ENCODE measurements at places on chromosomes 11 and 22.

- no peak for DNase-seq
Measured at GRCh38 chr11:72336163-72336562, 92.2 kb upstream of the PHOX2A start.

DNA sequence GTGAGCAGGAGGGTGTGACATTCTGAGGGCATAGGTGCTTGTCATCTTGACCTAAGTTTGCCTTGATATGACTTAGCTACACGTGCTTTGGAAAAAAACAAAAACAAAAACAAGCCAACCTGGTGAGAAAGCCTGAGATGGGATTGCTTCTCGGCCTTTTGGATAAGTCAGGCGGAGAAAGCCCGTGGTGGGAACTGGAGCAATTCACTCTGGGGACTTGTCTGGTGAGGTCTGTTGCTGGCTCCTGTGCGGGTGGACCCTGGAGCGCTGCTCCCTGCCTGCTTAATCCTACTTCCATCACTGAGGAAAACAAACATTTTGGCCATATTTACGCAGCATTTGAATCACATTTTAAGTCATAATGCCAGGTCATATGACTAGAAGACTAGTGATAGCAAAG lies 100.3 kb downstream of the SNX19 start:
- DNase-seq = no peak

GRCh38 chr11:614623-615503 lies 887 bp downstream of the IRF7 start:
- DNase-seq = no peak

DNA sequence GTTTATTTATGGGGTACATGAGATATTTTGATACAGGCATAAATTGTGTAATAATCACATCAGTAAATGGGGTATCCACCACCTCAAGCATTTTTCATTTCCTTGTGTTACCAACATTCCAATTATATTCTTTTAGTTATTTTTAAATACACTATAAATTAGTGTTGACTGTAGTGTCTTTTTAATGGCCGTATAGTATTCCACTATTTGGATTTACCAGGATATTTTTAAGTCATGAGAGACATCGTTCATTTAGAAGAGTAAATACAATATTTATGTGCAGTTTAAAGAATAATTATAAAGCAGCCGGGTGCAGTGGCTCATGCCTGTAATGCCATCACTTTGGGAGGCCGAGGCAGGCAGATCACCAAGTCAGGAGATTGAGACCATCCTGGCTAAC lies 6.2 kb upstream of the SPI1 start:
- DNase-seq = no peak

DNA sequence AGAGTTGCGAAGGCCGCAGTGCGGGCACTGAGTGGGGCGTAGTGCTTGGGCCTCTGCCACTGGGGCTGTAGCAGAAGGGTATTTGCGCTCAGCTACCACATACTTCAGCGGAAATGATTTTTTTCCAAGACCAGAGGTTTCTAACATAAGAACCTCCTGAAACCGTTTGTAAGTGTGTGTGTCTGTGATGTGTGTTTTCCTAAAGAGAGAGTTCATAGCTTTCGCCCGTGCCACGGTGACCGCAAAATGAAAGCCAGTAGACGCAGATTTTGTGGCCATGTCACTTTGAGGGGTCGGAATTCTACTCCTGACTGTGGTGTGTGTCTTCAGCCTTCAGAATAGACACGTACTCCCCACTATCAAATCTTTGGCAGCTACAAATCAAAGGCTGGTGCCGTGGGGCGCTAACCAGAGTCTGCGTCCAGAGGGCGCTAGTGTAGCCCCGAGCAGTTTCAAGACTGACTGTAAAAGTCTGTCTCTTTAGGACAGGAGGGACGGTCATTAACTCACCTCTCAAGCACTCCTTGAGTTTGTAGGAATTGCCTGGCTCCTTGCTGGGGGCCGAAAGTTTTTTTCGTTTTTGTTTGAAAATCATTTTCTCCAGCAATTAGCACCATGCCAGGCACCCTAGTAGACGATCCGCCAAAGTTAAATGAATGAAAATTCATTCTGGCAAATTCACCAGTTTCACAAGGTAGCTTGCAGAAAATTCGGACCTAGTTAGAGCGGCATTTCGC lies 2.5 kb upstream of the CALCA start:
- DNase-seq = peak; percentile 25

- DNase-seq = no peak
Measured at GRCh38 chr11:332651-333480, 12.2 kb upstream of the IFITM3 start.

DNA sequence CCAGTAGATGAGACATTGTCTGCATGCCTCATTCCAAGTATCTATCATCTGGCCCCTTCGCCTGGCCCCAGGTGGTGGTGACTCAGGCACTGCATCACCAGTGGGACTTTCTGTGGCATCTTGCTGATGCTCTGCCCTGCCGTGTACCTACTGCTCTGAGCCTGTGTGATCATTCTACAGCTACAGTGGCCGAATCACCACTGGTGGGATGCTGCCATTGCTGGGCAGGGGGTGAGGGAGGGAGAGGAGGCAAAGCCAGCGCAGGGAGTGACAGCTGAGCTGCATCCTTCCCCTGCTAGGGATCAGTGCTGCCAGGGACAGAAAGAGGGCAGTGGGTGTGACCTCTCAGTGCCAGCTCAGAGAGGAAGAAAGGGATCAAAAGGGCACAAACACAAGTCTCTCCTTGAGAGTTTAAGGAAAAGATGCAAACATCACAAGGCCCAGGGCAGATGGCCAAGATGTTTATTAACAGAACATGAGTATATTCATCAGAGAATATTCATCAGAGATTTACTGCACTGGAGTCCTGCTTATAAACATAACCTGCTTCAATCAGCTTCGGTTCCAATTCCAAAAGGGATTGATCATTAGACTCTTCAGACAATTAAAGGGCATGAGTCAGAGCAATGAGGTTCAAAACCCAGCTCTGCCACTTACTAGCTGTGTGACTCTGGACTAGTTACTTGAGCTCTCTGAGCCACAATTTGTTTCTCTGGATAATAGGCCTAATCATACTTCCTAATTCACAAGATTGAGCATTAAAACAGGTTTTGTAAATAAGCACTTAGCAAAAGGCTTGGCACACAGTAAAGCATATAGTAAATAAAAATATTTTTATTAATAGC lies 109.8 kb downstream of the NAT10 start:
- peak; percentile 48 for DNase-seq

- DNase-seq = no peak
Measured at GRCh38 chr22:27976586-27976985, 57.5 kb upstream of the PITPNB start.

DNA sequence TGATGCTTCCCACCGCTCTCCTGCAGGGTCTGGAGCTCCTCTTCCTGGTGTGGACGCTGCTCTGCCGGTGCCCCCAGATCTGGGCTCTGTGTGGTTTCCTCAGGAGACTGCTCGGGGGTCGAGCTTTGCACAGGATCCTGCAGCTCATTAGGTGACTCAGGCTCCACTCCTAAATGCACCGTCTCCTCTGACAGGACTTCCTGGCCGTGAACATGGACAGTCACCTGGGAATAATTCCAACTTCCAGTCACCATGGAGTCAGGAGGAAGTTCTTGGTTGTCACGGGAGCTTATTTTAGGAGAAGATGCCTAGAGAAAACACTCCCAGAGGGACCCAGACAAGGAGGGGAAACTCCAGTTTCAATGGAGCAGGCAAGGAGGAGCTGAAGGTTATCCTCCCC lies 11.9 kb downstream of the ZNF202 start:
- no peak for DNase-seq

DNA sequence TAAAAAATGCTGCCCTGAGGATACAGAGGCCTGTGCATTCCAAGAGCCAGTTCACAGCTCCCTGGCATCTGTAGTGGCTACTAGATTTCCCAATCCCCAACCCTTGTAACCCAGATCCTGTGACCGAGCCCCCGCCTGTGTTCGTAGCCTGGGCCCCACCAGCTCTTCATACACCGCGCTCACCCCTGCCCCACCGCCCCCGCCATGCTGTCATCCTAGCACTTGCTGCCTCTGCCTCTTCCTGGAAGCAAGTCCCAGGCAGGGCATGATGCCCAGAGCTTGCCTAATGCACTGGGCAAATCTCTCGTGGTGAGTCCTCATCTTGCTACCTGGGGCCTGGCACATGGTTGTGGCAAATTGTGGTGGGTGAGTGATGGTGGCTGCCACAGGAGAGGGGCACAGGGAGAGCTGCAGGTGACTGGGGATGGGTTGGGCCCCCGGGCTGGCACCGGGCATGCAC lies 7.1 kb downstream of the MGAT3 start:
- DNase-seq = no peak

- no peak for DNase-seq
Measured at GRCh38 chr22:37677493-37677974, 2.1 kb downstream of the LGALS1 start.

- no peak for DNase-seq
Measured at GRCh38 chr11:88631497-88631896, 294.0 kb upstream of the CTSC start.

DNA sequence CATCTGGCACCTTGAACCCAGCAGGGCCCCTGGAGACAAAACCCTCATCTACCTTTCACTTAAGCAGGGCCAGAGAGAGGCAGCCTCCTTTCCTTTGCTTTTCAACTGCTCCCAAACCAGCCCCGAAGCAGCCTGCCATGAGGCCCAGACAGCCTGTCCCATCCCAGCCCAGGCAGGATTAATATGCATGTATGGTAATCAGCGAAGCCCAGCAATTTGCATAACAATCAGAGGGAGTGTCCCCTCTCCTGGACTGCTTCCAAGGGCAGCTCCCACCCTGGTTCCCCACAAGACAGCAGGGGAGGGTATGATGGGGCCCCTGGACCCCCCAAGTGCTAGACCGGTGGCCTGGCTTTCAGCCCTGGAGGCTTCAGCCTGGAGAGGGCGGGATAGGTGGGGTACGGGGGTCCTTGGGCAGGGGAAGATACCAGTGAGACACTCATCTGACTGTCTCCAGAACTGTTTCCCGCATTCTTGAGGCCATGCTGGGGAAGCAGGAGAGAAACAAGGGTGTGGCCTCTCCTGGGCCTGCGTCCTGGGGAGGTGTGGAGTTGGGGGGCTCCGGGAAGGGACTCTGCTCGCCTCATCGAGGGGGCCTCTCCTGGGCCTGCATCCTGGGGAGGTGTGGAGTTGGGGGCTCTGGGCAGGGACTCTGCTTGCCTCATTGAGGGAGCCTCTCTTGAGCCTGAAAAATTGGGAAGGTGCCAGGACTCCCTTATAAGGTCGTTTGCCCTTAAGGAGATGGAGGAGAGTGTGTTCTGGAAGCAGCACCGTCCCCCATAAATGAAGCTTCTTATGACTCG lies 93.2 kb upstream of the PRR5 start:
- no peak for DNase-seq

DNA sequence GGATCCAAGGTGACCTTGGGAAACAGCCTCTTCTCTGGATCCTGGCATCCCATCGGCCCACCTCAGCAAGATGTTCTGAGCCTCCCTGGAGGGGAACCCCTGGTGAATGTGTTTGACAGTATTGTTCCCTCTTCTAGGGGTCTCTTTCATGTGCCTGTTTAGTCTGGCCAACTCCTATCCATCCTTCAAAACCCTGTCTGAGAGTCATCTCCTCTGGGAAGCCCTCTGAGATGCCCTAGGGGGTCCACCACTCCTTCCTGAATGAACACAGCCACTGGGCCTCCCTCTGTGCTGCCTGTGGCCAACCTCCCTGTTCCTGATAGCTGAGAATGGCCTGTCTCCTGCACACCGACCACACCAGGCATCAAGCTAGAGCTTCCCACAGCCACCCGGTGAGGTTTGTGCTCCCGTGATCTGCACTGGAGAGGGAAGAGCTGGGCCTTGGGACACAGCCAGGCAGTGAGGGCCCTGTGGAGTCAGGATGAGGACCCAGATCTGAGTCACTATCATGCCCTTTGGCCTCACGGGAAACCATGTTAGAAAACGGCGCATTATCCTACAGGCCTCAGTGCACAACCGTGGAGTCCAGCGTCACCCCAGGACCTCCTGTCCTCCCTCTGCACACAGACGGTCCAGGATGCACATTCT lies 8.8 kb downstream of the WNT7B start:
- DNase-seq = no peak

- DNase-seq = no peak
Measured at GRCh38 chr22:48632646-48633246, 1194.9 kb downstream of the BRD1 start.

GRCh38 chr11:117941976-117942654 lies 12.9 kb upstream of the TMPRSS13 start:
- DNase-seq = no peak

GRCh38 chr11:73320763-73321603 lies 12.9 kb downstream of the ARHGEF17 start:
- DNase-seq = no peak

DNA sequence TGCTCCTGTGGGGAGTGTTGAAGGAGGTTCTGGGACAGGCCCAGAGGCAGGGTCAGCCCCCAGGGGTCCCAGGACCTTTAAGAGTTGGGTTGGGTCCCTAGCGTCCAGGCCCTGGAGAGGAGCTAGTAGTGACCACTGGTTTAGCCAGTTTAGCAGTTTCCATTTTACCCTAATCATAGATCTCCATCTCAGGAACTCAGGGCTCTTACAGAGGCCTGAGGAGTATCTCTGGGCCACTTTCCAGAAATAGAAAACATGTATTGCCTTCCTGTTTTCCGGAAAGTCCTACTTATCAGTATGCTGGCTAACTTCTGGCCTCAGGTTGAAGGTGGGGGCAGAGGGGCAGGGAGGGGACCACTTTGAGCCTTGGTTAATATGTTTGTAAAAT lies 13.5 kb downstream of the NCF4 start:
- DNase-seq = no peak
